Keratinocyte (primary cell): ENCODE measurements at places on chromosomes 3 and 15. TPM values are rescaled to one million over a fixed set of nuclear protein-coding genes. Genes with fewer than 3 reads are reported as not detected.

Gene APBA2
- polyA plus RNA-seq = 4.9 to 9.3 TPM (median 5.5 TPM) in 3 replicates

Gene PPARG
- 2.4 to 6.1 TPM (median 3.1 TPM) in 3 replicates for polyA plus RNA-seq

GRCh38 chr3:59115364-59116232 lies 65.8 kb upstream of the CFAP20DC start:
- DNase-seq = no peak
- no peaks in the 10 kb centered on the region for H3K36me3 ChIP-seq
- no peaks in the 10 kb centered on the region for H3K27me3 ChIP-seq
- no peak overlapping the region for H3K4me3 ChIP-seq

DNA sequence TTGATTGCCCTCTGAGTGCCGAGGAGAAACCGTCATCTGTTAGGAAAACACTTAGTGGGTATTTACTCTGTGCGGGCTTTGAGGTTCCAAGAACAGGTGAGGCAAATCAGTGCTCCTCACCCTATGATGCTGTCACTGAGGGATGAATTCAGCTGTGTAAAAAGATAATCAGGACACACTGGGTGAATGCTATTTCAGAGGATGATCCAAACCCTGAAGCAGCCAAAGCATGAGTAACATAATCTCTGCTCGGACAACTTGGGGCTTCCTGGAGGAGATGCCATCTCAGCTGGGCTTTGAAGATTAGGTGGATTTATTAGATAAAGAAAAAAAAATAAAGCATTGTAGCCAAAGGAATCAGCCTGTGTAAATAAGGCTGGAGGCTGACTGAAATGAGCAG lies 10.5 kb upstream of the GADL1 start:
- H3K4me3 ChIP-seq = no peak overlapping the region
- no peaks in the 10 kb centered on the region for H3K4me1 ChIP-seq
- no peaks in the 10 kb centered on the region for H3K36me3 ChIP-seq
- no peak overlapping the region for H3K27ac ChIP-seq

DNA sequence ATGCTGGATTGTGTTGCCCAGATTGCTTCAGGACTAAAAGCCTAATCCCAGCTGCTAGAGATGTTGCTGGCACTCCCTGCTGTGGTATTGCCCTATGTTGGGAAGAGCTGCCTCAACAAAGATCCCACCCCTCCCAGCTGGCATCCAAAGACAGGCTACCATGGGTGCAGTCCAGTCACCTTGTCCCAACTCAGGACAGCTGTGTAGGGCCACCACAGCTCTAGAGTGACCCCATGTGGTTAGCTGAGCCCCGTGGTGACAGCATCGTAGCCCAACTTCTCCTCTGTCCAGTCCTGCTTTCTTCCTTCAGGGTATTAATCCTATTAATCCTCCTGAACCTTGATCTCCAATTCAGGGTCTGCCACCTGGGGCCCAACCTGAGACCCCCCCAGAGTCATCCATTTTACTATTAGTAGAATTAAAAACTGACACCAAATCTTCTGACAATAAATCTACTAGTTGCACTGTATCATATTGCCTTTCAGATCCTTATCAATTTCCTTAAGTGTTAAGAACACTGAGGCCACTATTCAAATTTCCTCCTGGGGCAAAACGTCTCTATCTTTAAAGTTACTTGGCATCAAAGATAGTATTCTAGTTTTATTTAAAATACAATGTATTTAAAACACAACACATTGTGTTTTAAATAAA lies 83.5 kb downstream of the AQP9 start:
- no peaks in the 10 kb centered on the region for H3K36me3 ChIP-seq
- H3K4me3 ChIP-seq = no peak overlapping the region
- H3K27ac ChIP-seq = no peak overlapping the region
- no peaks in the 10 kb centered on the region for H3K27me3 ChIP-seq
